ENCODE measurements at places on chromosomes 5 and 9. TPM values are rescaled to one million over a fixed set of nuclear protein-coding genes. Genes with fewer than 3 reads are reported as not detected.

- peaks cover 40% of the 10 kb centered on the region for H3K4me1 ChIP-seq
- peak overlapping the region; percentile 67 for H3K27ac ChIP-seq
- peak; percentile 43 for DNase-seq
- no peaks in the 10 kb centered on the region for H3K36me3 ChIP-seq
These were observed 257.6 kb downstream of the SEMA5A start for GRCh38 chr5:9288234-9288633.

GRCh38 chr9:35749515-35750255 is 598 bp downstream of the RGP1 start:
- peaks cover 63% of the 10 kb centered on the region for H3K4me1 ChIP-seq
- H3K4me3 ChIP-seq: peak overlapping the region; percentile 80
- no peaks in the 10 kb centered on the region for H3K27me3 ChIP-seq

DNA sequence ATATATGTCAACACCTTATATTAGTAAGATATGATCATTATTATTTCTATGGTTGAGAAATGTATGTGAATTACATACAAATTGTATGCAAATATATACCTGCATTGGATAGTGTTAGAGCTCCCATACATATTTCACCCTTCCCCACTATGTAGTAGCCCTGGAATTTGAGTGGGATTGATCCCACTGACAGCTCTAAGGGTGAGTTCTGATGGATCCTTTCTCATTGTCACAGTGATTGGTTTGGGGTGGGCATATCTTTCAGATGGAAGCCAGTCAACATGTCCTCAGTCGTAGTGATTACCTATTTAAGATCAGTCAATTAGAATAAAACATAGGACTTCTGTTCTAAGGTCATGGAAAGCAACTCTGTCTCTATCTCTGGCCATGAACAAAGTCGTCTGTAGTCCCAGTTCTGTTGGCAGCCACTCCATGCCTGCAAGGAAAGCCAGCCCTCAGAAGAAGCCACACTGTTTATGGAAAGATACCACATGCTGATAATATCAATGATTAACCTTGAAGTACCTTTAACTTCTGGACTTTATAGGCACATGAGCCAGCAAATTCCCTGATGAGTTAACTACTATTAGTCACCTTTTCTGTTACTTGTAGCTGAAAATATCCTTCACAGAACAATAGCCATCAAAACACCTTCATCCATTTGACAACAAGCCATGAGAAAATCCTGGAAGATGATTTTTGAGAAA is 5.1 kb upstream of the CCDC192 start:
- no peaks in the 10 kb centered on the region for H3K36me3 ChIP-seq
- H3K4me1 ChIP-seq: peaks cover 12% of the 10 kb centered on the region
- no peak overlapping the region for H3K27ac ChIP-seq
- no peak overlapping the region for H3K4me3 ChIP-seq

DNA sequence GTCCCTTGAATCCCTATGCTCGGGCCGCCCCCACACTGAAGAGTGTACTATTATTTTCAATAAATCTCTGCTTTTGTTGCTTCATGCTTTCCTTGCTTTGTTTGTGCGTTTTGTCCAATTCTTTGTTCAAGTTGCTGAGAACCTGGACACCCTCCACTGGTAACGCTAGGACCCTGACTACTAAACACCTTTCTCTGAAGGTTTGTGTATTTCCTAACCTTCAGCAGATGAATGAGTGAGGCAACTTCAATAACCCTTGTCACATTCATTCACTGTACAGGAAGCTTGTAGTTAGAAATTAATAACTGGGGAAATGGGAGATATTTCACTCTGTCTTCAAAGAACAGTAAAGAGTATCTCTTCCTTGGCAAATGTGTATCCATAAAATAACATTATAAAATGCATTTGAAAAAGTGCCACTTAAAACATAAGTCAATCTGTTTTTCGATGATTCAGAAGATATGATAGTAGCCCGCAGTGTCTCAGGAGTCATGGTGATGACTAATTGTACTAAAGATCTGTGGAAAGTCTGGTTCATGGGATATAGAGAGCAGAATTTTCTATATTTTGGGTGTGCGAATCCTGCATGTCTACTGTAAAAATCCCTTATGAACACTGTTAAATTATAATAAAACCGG is 43.2 kb upstream of the ANKH start:
- peaks cover 11% of the 10 kb centered on the region for H3K4me1 ChIP-seq
- H3K4me3 ChIP-seq: no peak overlapping the region
- no peaks in the 10 kb centered on the region for H3K36me3 ChIP-seq
- no peak overlapping the region for H3K27ac ChIP-seq

- no peak for DNase-seq
- H3K36me3 ChIP-seq: no peaks in the 10 kb centered on the region
- no peak overlapping the region for H3K27ac ChIP-seq
- H3K4me3 ChIP-seq: no peak overlapping the region
- H3K4me1 ChIP-seq: no peaks in the 10 kb centered on the region
- no peaks in the 10 kb centered on the region for H3K27me3 ChIP-seq
These were observed 14.8 kb downstream of the ATP10B start for GRCh38 chr5:160837211-160837610.

PLEKHG4B gene
- total RNA-seq: not detected

TAF11L14 gene
- total RNA-seq: not detected

C9orf50 gene
- total RNA-seq: not detected

QRFP gene
- not detected for total RNA-seq

CTNND2 gene
- total RNA-seq: 18.4 TPM

IL4 gene
- total RNA-seq: not detected
